ENCODE measurements at places on chromosomes 11 and 22.
A peak's percentile ranks its signal among the peaks of the same experiment; 100 is the strongest.

DNA sequence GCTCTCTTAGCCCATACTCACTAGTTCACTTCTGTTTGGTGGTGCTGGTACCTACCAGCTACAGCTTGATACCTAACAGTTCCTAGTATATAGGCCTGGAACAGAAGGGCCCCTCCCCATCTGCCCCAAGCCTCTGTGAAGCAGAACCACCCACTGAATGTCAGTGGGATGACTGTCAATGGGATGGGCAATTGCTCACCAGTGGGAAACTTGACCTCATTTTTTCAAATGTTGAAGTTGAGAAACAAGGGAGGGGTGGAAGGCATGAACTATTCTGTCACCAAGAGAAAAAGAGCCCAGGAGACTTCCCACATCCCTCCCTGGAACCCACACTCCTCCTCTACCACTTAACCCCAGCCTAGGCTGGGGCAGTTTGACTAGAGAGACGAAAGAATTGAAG is at the start of gene NLRP10:
TSS of gene NLRP10 (minus strand) at position 62 of the 400 bp plus-strand sequence. CDS start 1,952 bp downstream, outside the sequence.
- DNase-seq = peak; percentile 55

DNA sequence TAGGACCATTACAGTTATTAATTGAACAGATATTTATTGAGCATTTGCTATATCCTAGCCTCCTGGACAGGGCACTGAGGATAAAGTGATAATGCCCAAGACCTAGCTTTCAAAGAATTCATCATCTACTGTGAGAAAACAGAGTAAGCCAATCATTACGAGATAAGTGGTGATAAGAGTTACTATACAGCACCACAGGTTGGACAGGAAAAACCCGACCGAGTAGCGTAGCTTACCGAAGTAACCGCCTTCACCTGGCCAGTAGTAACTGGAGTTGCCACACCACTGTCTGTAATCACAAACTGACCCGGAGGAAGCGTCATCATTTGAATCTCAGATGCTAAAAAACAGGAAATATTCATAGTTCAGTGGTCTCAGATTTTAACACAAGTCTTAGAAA is 10.0 kb upstream of the NFRKB start:
- no peak for DNase-seq

- DNase-seq = no peak
Measured at GRCh38 chr22:29207562-29208501, 2.1 kb downstream of the EMID1 start.

GRCh38 chr22:49424893-49425270 is 402.8 kb downstream of the BRD1 start:
- no peak for DNase-seq

- DNase-seq = no peak
Measured at GRCh38 chr11:64932324-64932723, 3.4 kb downstream of the GPHA2 start.

- DNase-seq = peak; percentile 25
Measured at GRCh38 chr22:17562906-17563870, at the start of gene SLC25A18. TSS of gene SLC25A18 (plus strand) at chr22:17563498. CDS start at chr22:17579945, 16,447 bp downstream.

DNA sequence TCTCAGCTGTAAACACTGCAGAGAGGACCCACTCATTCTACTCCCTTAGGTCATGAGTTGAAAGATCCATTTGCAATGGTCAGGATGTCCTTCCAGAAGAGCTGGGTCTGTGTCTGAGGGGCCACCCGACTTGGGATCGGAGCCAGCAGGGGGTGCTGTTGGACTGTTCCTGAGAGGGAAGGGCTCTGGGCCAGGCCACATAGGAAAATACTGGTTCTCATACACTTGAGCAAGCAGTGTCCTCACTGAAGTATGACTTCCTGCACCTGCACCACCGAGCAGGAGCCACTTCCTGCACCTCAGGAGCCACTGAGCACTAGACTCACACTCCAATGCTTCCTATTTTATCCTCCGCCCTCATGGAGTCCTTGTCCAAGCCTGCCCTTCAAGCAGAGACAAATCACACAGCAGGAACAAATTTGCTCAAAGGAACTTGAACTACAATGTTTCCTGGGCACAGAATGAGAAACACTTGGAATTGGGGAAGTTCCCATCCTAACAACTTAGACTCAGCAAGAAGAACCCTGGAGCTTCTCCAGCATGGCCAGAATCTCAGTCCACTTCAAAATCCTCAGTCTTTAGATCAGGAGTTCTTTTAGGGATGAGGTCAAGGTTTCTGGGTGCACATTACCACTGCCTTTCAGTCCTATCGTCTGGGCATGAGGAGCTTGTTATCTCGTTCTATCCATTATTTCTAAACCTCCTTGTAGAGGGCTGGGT is 36.6 kb upstream of the VPREB1 start:
- DNase-seq = peak; percentile 49

DNA sequence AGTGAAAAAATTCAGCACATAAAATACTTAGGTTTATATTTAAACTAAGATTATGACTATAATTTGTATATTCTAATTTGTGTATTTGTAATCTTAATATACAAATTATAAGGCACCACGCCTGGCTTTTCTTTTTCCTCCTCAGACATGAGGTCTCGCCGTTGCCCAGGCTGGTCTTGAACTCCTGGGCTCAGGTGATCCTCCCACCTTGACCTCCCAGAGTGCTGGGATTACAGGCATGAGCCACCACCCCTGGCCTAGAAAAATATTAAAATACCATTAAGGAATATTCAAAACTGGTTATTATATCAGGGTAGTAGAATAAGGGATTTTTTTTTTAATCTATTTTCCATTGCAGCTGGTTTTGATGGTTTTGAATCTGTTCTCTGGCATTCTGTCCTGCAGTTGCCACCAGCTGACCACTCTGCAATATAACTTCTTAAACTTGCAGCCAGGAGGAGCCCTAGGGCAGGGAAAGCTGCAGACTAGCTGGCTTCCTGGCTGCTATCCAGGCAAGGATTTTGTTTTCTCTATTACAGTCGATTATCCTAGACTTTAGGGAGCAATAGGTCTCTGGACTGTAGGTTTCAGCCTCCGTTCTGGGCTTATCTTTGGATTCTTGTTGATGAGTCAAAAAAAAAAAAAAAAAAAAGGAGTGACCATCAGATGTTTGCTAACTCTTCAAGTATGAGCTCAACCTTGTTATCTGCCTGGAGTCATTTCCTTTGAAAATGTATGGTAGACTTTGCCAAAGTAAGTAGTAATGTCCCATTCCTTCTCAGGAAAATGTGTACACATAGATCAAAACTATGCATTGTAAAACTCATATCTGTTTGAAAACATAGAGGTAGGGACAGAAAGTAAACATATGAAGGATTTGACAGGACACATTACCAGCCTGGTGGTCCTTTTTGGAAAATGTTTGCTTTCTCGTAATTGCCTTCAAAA is 13.2 kb downstream of the POLA2 start:
- DNase-seq = no peak

DNA sequence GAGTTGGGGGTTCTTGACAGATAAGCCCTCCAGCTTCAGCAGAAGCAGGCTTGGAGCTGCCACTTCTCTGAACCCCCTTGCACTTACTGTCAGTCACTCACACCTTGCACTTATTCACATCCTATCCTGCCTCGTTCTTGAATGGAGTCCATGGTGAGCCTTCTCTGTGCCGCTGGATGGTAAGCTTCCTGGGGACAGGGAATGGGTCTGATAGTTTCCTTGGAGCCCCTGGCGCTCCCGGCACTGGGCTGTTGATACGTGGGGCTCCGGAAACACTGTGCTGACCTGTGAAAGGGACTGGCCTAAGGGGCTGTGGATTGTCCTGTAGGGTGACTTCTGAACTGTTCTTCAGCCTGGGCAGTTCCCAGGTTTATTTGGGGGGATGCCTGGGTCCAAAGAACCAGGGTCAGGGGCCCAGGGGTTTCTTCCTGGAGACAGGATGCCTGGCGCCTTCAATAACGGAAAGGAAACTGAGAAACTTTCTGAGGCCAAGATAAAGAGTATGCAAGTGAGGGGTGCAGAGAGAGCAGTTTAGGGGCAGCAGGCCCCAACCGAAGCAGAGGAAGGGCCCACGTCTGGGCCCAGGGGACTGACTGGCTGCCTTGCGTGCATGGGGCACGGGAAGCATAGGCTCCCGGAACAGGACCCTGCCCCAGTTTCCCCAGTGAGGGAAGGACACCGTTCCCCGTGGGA is 709 bp upstream of the ST3GAL4 start:
- no peak for DNase-seq

DNA sequence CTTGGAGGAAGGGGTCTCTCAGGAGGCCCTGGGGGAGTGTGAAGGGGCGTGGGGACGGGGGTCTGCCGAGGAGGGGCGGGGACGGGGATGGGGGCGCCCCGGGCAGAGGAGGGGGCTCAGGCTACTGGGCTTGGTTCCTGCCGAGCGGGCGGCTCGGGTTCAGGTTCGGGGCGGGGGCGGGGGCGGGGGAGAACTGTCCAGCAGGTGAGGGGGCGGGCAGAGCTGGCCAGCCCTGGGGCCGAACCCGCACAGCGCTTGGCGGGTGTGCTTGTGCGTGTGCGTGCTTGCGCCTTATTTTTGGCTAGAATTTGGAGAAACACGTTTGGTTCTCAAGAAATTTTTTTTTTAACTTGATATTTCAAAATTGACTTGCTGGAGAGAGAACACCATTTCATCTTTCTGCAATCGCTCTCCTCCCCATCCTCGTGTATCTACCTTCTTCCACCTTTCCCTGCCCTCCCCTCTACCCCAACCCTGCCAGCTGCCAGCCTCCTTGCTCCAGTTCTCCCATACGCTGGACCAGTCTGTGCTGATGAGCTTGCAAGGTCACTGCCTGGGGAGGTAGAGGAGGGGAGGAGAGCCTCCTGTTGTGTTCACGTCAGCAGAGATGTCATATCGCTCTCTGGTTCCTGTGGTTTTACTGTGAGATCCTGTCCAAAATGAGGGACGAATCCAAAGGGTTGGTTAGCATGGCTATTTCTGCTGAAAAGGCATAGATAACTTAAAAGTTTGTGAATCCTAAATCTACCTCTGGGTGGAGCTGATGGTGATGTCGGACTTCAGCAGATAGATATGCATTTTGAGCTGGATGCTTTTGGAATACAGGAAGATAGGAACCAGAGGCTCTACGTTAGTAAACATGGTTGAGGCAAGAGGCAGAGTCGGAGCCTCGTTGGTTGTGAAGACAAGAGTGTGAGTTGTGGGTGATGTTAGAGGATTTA is 668 bp downstream of the MADD start:
- no peak for DNase-seq

DNA sequence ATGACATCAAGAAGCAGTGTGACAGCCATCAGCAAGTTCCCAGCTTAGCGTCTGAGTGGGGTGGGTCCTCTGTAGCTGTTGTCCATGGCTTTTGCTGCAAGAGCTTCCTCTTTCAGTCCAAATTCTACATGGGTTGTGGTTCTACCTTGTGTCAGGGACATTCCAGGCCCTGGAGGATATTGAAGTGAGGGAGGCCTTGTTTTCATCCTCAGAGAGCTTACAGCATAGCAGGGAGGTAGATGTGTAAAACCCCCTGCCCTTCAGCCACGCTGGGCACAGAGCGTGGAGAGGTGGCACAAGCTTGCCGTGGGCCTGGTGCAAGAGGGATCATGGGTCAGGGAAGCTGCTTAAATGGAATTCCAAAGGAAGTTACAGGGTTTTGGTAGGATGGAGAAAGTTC is 93.9 kb downstream of the GRIK4 start:
- no peak for DNase-seq

- no peak for DNase-seq
Measured at GRCh38 chr11:91997226-91997625, 227.4 kb upstream of the FAT3 start.
